ENCODE measurements at places on chromosomes 5 and 9. TPM values are rescaled to one million over a fixed set of nuclear protein-coding genes. Genes with fewer than 3 reads are reported as not detected.
A peak's percentile ranks its signal among the peaks of the same experiment; 100 is the strongest.

The FOXD4L6 gene
- not detected for total RNA-seq

The ATP10B gene
- total RNA-seq = not detected

The OTP gene
- total RNA-seq = not detected

- no peak overlapping the region for H3K27ac ChIP-seq
- H3K36me3 ChIP-seq = peaks cover 8% of the 10 kb centered on the region
- peaks cover 17% of the 10 kb centered on the region for H3K4me1 ChIP-seq
- no peaks in the 10 kb centered on the region for H3K27me3 ChIP-seq
- DNase-seq = no peak
- H3K4me3 ChIP-seq = peak overlapping the region; percentile 93
These were observed 1.4 kb downstream of the HMGCR start for GRCh38 chr5:75338408-75338807.

GRCh38 chr9:32426278-32426939, 42.0 kb downstream of the ACO1 start:
- no peak overlapping the region for H3K4me3 ChIP-seq
- no peaks in the 10 kb centered on the region for H3K27me3 ChIP-seq
- H3K36me3 ChIP-seq = peaks cover 87% of the 10 kb centered on the region
- peaks cover 3% of the 10 kb centered on the region for H3K4me1 ChIP-seq
- no peak for DNase-seq

- no peak overlapping the region for H3K4me3 ChIP-seq
- no peak overlapping the region for H3K27ac ChIP-seq
- H3K36me3 ChIP-seq = peaks cover 4% of the 10 kb centered on the region
- H3K27me3 ChIP-seq = no peaks in the 10 kb centered on the region
These were observed 7.4 kb downstream of the F2RL2 start for GRCh38 chr5:76615759-76616158.

GRCh38 chr9:113990975-113991471, 87.1 kb downstream of the AMBP start:
- H3K4me3 ChIP-seq = no peak overlapping the region
- DNase-seq = no peak
- no peak overlapping the region for H3K27ac ChIP-seq
- no peaks in the 10 kb centered on the region for H3K27me3 ChIP-seq
- H3K36me3 ChIP-seq = peaks cover 8% of the 10 kb centered on the region

DNA sequence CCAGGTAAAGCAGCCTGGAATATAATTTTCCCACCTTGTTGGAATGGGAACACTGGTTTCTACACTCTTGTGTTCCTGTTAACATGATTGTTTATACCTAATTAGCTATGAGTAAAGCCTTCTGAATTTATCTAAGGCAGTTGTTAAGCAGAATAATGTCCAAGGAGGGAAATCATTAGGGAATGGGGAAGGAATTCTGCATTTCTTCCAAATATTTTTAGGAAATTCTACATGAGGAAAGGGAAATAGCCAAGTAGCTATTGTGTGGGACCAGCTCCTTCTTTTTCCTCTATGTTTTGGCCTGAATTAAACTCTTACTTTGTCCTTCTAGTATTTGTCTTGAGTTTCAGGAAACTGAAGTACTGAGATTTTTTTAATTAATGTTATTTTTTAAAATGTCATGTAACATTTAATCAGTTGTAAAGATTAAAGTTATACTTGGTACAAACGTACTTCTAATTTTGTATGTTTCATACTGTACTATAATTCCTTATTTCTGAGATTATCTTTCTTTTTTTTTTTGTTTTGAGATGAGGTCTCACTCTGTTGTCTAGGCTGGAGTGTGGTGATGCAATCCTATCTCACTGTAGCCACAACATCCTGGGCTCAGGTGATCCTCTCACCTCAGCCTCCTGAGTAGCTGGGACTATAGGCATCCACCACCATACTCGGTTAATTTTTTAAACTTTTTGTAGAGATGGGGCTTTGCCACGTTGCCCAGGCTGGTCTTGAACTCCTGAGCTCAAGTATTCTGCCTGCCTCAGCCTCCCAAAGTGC, 28.5 kb downstream of the ANKDD1B start:
- no peak overlapping the region for H3K4me3 ChIP-seq
- H3K27me3 ChIP-seq = no peaks in the 10 kb centered on the region
- H3K27ac ChIP-seq = no peak overlapping the region
- H3K4me1 ChIP-seq = no peaks in the 10 kb centered on the region

GRCh38 chr5:18395126-18396110, 761.2 kb downstream of the TAF11L14 start:
- H3K4me3 ChIP-seq = no peak overlapping the region
- no peaks in the 10 kb centered on the region for H3K36me3 ChIP-seq
- no peak overlapping the region for H3K27ac ChIP-seq
- no peaks in the 10 kb centered on the region for H3K4me1 ChIP-seq
- DNase-seq = no peak
- H3K27me3 ChIP-seq = no peaks in the 10 kb centered on the region

DNA sequence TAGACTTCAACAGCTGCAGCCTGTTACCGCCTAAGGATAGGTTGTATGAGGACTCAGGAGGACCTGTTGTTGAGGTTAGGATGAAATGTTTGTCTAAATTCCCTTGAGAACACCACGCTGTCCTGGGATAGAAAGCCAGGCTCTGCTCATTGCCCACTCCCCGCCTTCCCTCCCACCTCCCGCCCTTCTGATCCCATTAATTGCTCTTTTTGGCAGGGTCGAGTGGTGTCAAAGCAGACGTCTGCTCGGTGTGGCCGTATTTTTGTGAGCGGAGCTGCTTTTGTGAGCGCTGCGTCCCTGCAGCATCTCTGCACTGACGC, 62.3 kb downstream of the SPATA31C2 start:
- H3K4me3 ChIP-seq = peak overlapping the region; percentile 63
- DNase-seq = no peak
- H3K36me3 ChIP-seq = no peaks in the 10 kb centered on the region
- peaks cover 16% of the 10 kb centered on the region for H3K27me3 ChIP-seq
- peaks cover 16% of the 10 kb centered on the region for H3K4me1 ChIP-seq
- H3K27ac ChIP-seq = peak overlapping the region; percentile 79

DNA sequence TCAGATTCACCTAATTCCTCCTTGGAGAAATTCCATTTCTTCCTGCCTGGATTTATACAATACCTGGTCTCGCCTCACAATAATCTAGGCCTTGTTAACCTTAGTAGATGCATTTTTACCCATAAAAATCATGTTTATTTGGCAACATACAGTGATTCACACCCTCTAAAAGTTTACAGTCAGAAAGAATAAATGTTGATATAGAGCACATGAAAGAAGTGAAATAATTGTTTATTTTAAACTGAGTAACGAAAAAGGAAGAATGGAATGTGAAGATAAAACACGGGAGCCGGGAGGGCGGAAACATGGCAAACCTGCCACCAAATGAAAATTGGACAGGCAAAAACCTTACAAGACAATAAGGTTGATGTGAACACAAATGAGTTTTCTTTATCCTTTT, 28.9 kb upstream of the KCNN2 start:
- H3K4me1 ChIP-seq = no peaks in the 10 kb centered on the region
- no peak for DNase-seq
- no peaks in the 10 kb centered on the region for H3K27me3 ChIP-seq

Data from lower lobe of right lung (tissue), 2 donors.